Stimulated activated CD4-positive, alpha-beta T cell treated with anti-CD3 and anti-CD28 coated beads, Interleukin-15, amount 100 ng/mL, for 48 hours (primary cell): ENCODE measurements at places on chromosomes 4 and X.

- no peak for DNase-seq
Measured at GRCh38 chrX:77814210-77814609, 28.2 kb upstream of the ATRX start.

DNA sequence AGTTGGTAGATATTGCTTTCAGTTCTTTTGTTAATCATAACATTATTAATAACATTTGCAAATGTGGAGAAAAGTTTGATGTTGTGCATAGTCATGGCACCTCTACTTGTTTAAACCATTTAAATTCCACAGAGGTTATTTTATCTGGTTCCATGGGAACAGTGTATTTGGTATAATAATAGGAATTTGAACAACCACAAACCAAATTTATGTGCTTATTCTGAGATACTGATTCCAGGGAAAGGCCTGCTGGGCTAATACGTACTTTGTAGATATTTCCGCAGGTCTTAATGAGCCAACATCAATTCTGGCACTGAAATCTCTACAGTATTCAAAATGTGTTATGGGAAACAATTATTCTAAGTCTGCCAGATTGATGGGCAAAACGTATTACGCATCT is 319.0 kb downstream of the DKK2 start:
- DNase-seq: no peak

DNA sequence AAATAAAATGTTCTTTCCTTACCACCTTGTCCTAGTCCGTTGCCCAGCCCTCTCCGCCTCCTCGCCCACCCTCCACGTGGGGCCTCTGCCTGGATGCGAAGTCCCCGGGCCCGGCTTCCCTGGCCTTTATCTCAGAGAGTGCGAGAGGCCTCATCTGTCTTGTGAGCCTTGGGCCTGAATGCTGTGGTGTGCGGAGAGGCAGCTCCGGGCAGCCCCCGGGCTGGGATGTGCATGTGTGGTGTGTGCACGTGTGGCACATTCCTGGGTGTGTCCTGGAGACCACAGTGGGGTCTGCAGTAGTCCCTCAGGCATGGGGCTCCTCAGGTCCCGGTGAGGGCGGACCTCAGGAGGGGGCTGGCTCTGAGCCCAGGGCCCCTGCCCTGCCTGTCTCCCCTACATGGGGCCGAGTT is 31.4 kb downstream of the DOK7 start:
- no peak for DNase-seq

DNA sequence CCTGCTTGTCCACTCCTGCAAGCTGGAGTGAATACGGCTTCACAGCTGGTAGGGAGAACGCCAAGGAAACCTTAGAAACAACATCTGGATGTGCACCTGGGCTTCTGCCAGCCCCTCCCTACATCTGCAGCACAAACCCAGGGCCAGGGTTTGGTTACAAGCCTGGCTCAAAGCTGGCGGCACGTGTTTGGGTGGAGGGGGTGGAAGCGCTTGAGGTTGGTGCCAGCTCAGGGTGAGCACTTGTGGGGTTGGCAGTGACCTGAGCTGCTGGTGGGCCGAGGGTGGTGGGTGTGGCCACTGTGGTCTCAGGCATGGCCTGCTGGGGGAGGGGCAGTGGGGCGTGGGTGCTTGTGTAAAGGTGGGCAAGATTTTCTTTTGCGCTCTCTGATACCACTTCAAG is 15.6 kb downstream of the ELF4 start:
- DNase-seq: no peak

- DNase-seq: no peak
Measured at GRCh38 chr4:77636902-77637301, 31.3 kb downstream of the CXCL13 start.

DNA sequence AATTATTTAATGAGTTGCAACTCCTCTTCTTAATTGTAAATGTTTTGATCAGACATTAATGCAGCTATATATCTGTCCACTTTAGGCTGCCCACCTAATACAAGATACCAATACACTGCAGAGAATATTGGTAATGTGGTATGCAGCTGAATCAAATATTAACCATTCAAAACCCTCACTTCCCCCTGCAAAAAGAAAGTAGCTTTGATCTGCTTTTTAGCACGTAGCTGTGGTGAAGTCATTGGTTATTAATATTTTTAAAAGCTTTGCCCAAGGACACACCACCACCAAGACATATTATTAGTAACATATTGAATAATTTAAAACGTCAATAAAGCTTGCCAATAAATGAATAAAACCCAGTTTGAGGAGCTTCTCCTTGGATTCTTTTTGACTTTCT is 28.6 kb upstream of the CYP2U1 start:
- no peak for DNase-seq

DNA sequence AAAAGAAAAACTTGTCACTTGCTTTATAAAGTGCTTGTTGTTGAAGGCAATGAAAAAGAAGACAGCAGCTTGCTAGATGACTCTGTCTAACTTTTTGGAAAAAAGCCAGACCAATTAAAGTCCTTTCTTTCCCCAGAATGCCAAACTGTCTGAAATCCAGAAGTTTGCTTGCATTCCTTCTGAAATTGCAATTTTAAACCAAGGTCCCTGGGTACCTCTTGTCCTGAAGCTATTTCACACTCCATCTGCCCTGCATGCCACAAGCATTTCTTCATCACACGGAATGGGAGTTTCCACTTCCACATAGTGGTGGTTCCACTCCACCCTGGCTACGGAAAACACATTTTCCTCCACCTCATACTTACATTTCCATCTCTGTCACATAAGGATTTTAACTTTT is 101.0 kb downstream of the PAPSS1 start:
- DNase-seq: no peak

- no peak for DNase-seq
Measured at GRCh38 chr4:166733686-166734085, 500.6 kb downstream of the SPOCK3 start.
